ENCODE measurements at places on chromosomes 5 and 9.

DNA sequence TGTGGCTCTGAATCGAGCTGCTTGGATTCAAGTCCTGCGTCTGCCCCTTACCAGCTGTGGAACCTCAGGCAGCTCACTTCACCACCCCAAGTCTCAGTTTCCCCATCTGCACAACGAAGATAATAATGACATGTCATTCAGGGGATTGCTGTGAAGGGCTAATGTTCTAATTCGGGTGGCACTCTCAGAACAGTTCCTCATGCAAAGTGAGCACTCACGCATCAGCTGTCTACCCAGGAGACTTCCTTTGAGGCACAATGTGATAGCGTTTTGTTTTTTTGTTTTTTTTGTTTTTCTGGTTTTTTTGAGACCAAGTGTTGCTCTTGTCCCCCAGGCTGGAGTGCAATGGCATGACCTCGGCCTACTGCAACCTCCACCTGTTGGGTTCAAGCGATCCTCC is 56.4 kb downstream of the NTNG2 start:
- DNase-seq: no peak

GRCh38 chr5:54637654-54638053 is 120.1 kb downstream of the SNX18 start:
- no peak for DNase-seq

GRCh38 chr5:55140908-55141665 is 18.9 kb upstream of the GPX8 start:
- no peak for DNase-seq

DNA sequence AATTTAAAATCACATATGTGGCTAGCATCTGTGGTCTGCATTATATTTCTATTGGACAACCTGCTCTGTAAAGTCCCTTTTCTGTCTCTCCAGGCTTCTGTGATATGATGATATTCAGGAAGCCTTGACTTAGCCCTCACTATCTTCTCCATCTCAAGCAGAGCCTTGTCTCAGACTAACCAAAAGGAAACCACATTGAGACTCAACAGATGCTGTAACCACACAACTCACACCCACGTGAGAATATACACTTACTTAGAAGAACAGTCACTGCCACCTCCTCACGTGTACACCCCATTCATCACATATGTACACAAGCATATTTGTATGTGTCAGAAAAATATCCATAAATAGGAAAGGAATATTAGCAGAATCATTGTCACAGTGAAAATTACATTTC is 33.6 kb downstream of the HTR4 start:
- DNase-seq: peak; percentile 50

GRCh38 chr5:150612405-150612804 is 28.1 kb upstream of the SYNPO start:
- DNase-seq: no peak

DNA sequence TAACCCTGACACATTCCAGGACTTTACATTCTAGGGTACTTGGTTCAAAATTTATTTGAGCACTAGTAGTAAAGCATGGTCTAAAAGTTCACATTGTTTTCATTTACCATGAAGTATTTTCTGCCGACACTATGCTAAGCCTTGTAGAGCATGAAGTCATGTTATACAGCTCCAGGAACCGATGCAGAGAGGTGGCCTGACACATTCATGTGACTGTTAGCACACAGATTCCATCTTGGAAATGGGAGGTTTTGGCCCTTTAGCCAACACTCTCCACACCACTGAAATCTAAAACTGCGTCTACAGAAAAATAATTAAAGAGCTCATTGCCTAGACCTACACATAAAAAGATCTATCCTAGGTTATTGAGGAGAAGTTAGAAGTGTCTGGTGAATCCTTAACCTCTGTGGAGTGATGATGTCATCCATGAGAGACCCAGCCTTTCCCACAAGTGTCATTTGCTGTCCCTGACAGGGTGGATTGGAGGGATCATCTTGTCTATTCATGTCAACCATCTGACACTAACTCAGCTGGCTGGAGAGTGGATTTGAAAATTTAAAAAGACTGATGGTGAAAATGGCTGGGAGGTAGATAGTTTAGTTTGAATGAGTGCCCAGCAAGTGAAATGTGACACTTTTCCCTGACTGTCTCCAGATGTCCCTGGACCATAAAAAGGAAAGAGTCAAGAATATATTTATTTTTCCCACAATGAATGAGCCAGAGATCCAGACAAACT is 1.3 kb downstream of the RANBP3L start:
- DNase-seq: no peak

GRCh38 chr5:119131530-119132304 is 60.8 kb downstream of the DMXL1 start:
- no peak for DNase-seq

GRCh38 chr9:20980832-20981455 is 50.5 kb downstream of the HACD4 start:
- DNase-seq: no peak

DNA sequence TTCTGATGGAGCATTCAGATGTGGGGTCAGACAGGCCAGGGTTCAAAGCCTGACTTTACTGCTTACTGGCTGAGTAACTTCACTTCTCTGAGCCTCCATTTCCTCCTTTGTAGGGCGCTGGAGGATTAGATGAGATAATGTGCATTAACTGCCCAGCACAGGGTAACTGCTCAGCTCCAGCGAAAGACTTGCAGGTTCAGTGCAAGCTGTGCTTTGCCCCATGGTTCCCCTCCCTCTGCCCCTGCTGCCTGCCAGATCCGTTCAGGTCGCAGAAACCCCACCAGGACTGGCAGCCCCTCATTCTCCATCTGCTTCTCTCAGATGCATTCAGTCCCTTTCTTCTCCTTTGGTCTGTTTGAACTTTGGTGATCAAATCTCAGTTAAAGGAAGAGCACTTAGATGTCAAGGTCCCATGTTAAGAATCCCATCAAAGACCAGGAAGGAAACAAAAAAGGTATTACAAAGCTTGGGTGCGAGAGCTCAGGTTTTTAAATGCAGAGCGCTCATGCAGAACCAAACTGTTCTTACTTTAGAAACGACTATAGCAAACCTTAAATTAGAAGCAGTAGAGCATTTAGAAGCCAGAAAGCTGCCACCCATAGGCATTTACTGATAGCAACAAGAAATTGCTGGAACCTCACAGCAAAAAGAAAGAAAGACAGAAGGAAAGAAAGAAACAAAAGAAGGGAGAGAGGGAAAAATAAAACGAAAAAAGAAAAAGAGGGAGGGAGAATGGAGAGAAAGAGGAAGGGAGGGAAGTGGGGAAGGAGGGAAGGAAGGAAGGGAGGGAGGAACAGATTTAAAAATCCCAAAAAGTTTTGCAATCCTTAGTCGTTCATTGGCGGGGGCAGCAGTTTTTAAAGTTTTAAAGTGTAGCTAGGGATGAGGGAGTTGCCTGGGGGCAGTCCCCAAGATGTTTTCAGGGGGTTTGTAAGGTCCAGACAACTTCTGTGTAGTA is 23.5 kb downstream of the AFAP1L1 start:
- no peak for DNase-seq

DNA sequence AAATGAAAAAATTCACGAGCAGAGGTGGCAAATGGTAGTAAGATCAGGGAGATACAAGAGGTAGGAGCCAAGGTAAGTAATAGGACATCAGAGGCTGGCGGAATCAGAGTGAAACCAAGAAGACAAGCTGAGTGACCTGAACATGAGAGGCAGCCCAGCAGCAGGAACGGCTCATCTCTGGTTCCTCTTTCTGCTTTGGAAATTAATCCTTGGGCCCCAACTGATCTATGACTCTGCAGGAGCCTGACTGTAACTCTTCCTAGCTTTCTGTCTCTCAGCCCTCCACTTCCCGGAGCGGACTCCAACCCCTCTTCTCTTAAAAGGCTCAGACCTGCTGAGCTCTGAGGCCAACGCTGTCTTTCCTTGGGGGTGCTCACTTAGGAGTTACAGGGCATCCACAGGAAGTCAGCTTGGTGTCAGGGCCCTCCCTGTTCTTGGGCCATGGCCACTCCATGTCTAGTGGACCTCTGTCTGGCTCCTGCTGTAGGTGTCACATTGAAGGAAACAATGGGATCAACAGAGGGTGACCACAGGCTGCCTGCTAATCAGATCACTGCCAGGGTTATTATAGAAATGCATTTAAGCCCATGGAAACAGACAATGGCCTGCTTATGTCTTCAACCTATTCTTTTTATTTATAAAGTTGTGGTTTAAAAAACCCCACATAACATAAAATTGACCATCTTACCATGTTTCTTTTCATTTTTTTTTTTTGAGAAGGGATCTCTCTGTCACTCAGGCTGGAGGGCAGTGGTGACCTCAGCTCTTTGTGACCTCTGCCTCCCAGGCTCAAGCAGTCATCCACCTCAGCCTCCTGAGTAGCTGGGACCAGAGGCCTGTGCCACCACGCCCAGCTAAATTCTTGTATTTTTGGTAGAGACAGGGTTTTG is 22.5 kb upstream of the SHB start:
- no peak for DNase-seq

- DNase-seq: no peak
Observed at GRCh38 chr5:141735823-141736222, 53.8 kb upstream of the ARAP3 start.

Measured in CD4-positive, alpha-beta T cell treated with Interleukin-12 subunit alpha and Interleukin-12 subunit beta, for 1 hour (primary cell).